Activated naive CD8-positive, alpha-beta T cell treated with anti-CD3 and anti-CD28 coated beads, Interleukin-2, amount 10 ng/mL, durations not matched to agents 7 days and 5 days (primary cell): ENCODE measurements at places on chromosomes 4 and X.

DNA sequence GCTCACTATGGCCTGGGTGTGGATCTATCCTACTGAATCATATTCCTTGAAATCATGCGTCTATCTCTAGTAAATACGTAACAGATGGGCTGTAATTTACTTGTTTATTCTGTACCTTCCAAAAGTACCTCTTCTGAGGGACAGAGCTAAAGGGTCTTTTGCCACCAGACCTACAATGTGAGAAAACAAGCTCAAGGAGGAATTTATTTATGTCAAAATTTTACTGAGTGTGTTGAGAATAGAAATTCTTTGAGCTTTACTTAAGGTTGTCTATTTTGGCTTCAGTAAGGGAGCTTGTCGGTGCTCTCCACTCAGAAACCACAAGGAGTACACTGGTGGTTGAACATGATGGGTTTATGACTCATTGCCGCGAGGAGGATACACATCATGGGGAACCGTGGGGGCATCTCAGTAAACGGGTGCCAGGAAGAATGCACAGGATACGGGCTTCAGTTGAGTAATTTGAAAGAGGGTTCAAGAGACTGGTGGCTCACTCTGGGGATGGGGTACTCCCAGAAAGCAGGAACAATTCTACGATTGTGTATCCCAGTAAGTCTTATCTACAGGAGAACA lies 3.0 kb downstream of the ANK2 start:
- no peak for DNase-seq

DNA sequence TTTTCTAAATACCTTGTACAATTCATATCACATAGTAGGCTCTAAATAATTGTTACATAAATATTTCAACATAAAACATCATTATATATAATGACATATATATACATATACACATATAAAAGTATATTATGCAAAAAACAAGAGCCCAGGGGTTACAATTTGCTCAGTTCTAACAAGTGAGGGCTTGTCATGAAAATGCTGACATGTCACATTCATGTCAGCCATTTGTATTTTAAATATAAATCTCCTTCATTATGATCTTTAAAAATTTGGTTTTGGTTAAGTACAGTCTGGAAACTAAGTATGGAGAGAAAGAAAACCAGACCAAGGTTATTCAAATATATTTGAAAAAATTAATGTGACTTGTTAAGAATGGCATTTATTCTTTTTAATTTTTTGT lies 2745.4 kb downstream of the PCDH7 start:
- DNase-seq: no peak

DNA sequence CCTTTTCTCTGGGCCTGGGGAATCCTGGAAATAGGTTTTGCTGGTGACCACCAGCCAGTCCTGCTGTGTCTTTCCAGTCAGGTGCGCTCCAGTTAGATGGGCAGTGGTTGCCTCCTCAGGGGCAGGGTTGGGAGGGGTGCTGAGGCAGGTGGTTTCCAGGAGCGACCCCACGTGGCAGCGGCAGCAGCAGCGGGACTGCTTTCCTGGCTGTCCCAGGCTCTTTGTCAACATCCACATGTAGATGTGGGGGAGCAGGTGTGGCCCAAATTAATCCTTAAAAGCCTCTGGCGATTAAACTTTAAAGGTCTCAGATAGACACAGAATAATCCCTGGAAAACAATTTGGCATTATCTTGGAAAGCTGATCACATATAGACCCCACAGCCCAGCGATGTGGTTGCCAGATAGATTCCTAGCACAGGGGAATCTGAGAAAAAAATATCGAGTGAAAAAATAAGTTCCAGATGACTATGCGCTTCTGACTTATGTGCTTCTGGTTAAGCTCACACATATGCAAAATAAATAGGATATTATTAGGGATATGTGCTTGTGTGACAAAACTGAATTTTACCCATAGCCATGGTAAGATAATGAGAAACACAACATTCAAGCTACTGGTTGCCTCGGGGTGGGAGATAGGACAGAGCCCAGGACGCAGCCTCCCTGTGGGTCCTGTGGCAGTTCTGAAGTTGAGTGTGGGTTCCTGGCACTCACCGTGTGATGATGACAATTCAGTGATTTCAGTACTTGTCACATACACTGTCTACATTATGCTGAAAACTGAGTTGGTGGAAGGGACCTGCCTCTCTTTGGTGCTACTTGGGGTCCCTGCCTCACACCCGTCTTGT lies 336.4 kb downstream of the ARHGAP10 start:
- no peak for DNase-seq

GRCh38 chrX:79477691-79478090 lies 110.6 kb upstream of the ITM2A start:
- DNase-seq: no peak

GRCh38 chr4:184329659-184330400 lies 112.2 kb upstream of the ENPP6 start:
- DNase-seq: no peak

- DNase-seq: no peak
Observed at GRCh38 chr4:85734424-85734831, 259.5 kb downstream of the ARHGAP24 start.

DNA sequence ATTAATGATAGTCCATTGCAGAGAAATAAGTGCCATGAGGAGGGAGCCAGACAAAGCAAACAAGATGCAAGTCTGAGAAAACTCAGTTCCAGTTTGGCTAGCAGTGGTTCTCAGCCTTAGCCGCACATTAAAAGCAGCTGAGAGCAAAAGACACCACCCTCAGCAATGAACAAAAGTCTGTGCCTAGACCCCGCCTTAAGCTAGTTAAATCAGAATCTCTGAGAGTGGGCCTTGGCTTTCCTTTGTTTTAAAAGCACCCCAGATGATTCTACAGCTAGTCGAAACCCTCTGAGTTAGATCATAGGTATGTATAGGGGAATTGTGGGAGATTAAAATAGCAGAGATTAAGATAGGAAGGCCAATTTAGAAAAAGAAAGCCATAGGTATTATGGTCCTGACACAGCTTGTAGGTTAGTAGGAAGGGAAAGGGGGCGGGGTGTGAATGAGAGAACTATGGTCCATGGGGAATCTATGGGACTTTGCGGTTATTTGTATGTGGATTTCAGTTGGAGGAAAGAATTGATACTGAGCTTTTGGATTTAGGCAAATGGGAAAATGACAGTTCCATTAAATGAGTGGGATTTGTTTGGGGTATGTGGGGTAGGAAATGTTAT lies 12.0 kb downstream of the SPRY1 start:
- no peak for DNase-seq

GRCh38 chr4:1463927-1464540 lies 57.8 kb upstream of the NKX1-1 start:
- no peak for DNase-seq
